ENCODE measurements at places on chromosomes 5 and 9. TPM values are rescaled to one million over a fixed set of nuclear protein-coding genes. Genes with fewer than 3 reads are reported as not detected.
A peak's percentile ranks its signal among the peaks of the same experiment; 100 is the strongest.

- peak; percentile 23 for DNase-seq
Observed at GRCh38 chr9:118522093-118523028, 818.2 kb downstream of the TLR4 start.

IL13 gene
- total RNA-seq = not detected

GRCh38 chr9:4080921-4081895 is 218.7 kb downstream of the GLIS3 start:
- DNase-seq = no peak

GRCh38 chr9:91700475-91700874 is 249.6 kb downstream of the ROR2 start:
- DNase-seq = no peak

DNA sequence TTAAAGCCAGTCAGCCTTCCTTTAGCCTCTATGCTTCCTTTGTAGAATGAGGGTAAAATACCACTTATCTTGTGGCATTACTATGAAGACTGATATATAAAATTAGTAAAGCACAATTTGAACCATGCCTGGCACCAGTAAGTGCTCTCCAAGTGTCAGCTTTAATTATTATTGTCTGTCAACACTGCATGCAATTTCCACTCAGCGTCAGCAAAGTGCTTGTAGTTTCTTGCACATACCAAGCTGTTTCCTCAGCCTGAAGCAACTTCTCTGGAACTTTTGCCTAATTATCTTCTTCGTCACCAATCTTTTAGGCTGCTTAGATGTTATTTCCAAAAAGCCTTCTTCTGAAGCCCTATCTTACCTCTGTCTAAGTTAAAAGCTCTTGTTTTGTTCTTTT is 177.3 kb downstream of the CDC42SE2 start:
- no peak for DNase-seq

KCNN2 gene
- 0.88 TPM for total RNA-seq

GRCh38 chr5:54366707-54367106 is 56.3 kb upstream of the ARL15 start:
- no peak for DNase-seq

CARTPT gene
- total RNA-seq = not detected

DRD1 gene
- total RNA-seq = not detected

GRCh38 chr9:29001006-29001405 is 1427.7 kb upstream of the C9orf72 start:
- DNase-seq = no peak

DNA sequence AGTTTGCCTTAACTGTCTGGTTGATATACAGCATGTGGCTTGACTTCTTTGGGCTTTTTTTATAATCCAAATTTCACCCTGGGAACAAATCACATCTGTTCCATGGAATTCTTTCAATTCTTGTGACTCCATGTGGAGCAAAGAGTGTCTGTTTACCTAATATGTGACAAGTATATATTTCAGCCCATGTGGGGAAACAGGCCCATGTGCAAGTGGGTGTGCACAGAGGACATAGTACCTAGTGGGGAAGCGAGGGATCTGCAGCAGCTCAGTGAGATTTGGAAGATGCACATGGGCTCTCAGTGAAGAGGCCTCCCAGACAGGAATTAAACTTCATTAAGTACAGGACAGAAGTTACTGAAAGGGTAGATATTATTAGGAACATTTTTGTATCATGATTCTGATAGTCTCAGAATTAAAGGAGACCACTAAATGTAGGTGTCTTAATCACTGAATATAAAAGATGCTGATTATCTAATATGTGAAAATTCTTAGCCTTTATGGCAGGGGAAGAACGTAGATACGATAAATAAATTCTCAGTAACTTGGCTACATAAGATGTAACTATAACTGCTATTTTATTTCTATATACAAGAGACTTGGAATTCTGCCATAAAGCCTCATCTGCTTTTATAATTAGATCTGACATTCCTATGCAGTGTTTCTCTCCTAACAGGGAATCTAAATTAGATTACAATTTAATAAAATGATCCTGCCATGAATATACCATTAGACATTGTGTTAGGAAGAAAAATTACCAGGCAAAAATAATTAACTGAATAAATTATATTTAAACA is 181.2 kb downstream of the SLC12A2 start:
- no peak for DNase-seq
